NCI-H1930 (cell line): ENCODE measurements at places on chromosomes 2 and 18.
A peak's percentile ranks its signal among the peaks of the same experiment; 100 is the strongest.

DNA sequence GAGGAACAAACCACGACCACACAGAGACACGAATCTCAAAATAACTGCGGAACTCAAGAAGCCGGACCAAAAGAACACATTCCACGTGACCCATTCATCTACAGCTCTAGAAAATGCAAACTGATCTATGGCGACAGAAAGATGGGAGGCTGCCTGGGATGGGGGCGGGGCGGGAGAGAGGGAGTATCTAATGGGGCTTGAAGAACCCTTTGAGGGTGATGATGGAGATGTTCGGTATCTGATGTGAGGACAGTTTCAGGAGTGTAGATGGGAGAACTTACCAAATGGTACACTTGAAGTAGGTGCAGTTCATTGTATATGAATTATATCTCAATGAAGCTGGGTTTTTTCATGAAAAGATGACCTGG lies 34.6 kb upstream of the KLF11 start:
- no peak for DNase-seq

- DNase-seq, result no peak
Measured at GRCh38 chr2:127080226-127080937, 26.6 kb downstream of the BIN1 start.

- no peak for DNase-seq
Measured at GRCh38 chr2:113068249-113068648, 479 bp downstream of the IL1F10 start.

GRCh38 chr2:143226714-143227541 lies 97.7 kb downstream of the ARHGAP15 start:
- DNase-seq, result no peak

DNA sequence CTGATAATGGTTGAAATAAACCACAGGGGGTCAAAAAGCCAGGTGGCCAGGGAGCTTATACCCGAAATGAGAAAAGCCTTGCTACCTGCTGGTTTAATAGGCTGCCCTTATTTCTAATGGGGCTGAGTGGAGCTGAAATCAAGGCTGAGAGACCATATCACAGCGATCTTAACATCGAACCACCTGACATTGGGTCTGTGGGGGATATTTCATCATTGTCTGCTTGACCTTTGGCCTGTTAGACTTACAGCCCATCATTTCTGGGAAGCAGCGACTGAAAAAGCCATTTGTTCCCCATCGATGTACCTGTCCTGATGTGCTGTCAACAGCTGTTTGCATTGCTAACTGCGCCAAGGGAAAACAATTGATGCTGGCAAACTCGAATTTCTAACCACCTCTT lies 199.7 kb upstream of the SLC14A2 start:
- DNase-seq, result peak; percentile 81

- DNase-seq, result peak; percentile 60
Measured at GRCh38 chr2:68909793-68910674, 38.8 kb upstream of the BMP10 start.

DNA sequence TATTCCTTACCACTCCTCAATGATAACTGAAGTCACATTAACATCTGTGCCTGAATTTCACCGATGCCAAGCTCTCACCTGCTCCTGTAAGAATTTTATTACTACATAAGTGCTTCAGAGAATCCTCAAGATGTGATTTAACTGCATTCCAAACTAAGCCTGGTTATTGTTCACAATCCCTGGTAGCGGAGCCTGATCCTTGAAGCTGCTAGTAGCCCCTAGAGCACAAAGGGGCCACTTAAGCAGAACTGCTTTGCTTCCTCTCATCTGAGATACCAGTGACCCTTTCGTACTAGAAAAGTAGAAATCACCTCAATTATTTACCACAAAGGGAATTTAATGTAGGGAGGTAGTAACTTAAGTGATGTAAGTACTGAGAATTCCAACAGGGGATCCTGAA lies 529.6 kb downstream of the CPS1 start:
- no peak for DNase-seq

- no peak for DNase-seq
Measured at GRCh38 chr2:32572737-32573136, 55.1 kb upstream of the TTC27 start.

GRCh38 chr2:42464631-42465030 lies 29.2 kb downstream of the KCNG3 start:
- DNase-seq, result no peak

- no peak for DNase-seq
Measured at GRCh38 chr2:177501186-177501585, 108.6 kb downstream of the AGPS start.

DNA sequence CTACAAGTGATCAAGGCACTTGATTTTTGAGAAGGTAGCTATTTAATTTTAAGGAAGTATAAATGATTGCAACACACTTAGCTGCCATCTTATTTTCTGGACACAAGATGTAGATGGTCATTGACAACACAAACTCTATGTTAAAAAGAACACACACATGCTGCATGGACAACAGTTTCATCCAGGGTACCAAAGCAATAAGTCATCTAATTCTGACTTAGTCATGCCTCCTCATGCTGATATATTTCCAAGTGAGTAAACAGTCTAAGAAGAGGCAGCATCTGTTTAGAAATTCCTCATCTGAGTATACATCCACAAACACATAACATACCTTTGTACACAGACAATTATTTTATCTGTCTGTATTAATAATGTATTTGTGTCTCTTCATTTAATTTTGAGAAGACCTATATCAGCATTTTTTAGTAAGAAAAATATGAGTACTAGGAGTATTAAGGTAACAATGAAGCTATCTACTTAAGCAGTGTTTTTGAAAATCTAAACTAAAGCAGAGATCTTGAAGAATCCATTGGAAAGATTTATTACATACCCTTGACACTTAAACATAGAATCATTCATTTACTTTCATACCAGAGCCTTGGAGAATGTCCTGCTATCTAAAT lies 84.9 kb downstream of the SCN1A start:
- no peak for DNase-seq

DNA sequence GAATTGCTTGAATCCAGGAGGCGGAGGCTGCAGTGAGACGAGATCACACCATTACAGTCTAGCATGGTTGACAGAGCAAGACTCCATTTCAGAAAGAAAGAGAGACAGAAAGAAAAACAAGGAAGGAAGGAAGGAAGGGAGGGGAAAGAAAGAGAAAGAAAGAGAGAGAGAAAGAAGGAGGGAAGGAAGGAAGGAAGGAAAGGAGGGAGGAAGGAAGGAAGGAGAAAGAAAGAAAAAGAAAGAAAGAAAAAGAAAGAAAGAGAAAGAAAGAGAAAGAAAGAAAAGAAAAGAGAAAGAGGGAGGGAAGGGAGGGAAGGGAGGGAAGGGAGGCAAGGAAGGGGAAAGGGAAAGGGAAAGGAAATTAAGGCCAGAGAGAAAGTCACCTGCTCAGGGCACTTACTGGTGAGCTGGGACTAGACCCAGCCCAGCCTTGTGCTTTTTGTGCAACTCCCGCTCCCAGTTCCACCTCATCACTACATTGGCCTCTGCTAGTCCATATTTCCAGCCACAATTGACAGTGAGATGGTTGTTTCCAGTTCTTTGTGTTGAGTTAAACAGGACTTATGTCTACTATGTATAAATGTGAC lies 35.7 kb downstream of the MOGAT1 start:
- DNase-seq, result no peak

DNA sequence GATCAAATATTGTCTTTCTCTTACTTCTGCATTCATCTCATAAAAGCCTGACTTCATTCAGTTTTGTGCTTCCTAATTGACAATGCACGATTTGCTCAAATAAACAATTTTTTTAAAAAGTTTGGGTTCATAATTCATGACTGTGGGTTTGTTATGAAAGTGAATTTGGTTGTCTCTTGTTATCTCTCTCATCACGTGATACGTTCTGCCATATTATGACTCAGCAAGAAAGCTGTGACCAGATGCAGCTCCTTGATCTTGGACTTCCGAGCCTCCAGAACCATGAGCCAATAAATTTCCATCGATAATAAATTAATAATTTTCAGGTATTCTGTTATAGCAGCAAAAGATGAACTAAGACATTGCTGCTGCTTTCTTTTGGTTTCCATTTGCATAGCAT lies 156.5 kb upstream of the LRATD1 start:
- no peak for DNase-seq

DNA sequence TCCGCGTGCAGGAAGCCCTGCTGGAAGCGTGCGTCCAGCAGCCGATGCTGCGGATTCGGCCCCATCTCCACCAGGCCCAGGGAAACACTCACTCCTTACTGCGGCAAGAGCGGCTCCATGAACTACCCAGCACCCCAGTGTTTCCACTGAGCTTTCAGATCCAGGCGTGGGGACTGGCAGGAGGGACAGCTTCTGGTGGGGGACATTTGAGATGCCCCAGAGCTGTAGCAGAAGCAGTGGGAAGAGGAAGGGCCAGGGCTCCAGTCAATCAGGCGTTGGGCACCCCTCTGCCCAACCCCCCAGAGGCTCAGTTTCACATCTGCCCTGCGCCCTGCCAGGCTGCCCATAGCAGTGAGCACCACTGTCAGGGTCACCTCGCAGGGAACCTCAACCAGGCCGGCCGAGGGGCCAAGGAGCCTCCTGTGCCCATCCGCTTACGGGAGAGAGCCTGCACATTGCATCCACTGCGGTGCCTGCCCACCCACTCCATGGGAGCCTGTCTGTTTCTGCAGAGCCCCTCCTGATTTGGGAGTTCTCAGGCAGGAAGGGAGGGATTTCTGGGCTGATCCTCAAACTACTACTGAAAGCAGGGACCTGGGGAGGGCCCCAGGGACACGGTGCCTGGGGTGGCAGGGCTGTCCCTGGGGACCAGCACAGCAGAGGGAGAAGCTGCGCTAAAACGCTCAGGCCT lies 4.6 kb downstream of the AGXT start:
- no peak for DNase-seq

DNA sequence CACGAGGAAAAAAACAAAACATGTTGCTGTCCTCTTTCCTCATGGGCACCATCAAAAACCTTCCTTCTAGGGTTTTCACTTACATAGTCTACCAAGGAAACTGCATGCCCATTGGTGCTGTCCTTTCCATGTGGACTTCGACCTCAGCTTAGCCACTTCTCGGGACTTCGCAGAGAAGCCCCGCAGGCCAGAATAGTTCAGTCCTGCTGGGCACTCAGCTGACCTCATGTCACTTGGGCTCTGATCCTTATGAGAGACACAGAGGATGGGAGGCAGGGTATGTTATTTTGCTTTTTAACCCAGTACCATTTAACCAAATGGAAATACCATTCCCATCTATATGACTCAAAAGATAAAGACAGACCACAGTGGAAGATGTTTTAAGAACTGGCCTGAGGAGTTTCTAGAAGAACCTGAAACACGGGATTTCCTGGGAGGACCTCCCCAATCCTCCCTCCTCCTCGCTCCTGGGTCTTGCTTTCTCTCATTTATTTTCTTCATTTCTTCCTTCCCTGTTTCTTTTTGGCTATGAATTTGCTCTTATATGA lies 28.4 kb downstream of the AAK1 start:
- no peak for DNase-seq

- no peak for DNase-seq
Measured at GRCh38 chr2:151878655-151879563, 50.7 kb upstream of the ARL5A start.

- no peak for DNase-seq
Measured at GRCh38 chr18:23415515-23415914, 37.6 kb upstream of the RIOK3 start.

DNA sequence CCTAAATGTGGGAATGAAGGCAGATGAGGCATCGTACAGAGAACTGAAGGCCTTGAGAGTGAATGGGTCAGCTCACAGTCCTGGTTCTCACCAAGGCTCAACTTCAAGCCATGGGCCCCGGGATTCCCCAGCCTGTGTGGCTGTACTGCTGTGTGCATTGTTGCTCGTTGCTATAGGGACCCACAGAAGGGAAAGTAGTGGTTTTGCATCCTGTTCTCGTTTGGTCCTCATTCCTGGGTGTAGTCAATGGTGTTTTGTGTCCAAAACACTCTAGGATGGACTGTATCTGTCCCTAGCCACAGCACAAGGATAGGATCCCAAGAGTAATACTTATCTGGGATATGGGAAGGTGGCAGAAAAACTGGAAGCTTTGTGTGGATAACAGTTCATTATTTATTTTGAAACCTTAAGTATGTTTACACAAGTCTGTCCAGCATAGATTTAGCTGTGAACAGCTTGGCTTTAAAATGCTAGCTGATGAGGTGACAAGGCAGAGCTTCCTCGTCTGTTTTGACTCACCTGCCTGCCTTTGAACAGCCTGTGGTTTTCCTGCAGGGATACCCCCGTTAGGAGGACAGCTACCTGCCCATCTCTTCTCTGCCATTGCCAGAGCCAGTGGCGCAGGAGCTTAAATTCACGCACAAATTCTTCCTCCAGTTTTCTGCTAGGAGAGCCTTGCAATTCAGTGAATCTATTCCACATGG lies 85.0 kb downstream of the WDSUB1 start:
- no peak for DNase-seq

- no peak for DNase-seq
Measured at GRCh38 chr2:40430776-40431599, 20.9 kb downstream of the SLC8A1 start.
